ENCODE measurements at places on chromosomes 3 and 15.
A peak's percentile ranks its signal among the peaks of the same experiment; 100 is the strongest.

DNA sequence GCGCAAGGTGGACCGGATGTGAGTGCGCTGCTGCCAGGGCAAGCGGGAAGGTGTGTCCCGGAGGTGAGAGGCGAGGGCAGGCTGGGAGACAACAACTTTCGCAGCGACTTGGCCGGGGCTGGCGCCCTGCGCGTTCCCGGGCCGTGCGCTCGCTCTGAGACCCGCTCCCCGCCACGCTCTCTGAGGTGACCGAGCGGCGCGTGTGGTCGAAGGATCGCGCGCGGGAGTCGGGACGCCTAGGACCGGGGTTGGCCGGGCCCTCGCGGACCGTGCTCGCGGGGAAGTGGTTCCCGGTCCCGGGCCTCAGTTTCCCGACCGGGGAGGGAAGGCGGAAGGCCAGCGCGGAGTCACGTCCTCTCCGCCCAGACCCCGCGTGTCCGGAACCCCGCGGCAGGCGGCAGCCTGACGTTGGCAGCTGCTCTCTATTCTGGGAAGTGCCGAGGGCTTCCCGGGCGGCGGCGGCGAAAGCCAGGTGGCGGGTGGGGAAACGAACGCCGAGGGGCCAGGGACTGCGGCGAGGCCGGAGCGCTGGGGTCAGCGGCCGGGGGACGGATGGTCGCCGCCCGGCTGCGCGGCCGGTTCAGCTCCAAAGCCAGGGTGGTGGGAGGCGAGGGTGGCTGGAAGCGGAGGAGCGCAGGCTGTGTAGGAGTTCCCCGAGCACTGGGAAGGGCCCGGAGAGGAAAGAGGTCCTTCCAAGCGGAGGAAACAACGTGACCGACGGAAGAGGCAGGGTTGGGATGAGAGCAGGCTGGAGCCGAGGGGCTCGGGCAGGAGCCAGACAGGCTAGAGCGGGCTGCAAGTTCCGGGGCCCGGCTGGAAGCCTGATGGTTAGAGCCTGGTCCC lies 1.0 kb upstream of the IGF2BP2 start:
- peak; percentile 71 for DNase-seq

DNA sequence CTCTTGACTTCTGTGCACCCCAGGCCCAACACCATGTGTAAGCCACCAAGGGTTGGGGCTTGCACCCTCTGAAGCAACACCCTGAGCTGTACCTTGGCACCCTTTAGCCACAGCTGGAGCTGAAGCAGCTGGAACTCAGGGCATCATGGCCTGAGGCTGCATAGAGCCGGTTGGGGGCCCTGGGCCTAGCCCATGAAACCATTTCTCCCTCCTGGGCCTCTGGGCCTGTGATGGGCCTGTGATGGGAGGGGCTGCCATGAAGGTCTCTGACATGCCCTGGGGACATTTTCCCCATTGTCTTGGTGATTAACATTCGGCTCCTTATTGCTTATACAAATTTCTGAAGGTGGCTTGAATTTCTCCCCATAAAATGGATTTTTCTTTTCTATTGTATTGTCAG lies 22.4 kb upstream of the ADAMTSL3 start:
- DNase-seq, result no peak

DNA sequence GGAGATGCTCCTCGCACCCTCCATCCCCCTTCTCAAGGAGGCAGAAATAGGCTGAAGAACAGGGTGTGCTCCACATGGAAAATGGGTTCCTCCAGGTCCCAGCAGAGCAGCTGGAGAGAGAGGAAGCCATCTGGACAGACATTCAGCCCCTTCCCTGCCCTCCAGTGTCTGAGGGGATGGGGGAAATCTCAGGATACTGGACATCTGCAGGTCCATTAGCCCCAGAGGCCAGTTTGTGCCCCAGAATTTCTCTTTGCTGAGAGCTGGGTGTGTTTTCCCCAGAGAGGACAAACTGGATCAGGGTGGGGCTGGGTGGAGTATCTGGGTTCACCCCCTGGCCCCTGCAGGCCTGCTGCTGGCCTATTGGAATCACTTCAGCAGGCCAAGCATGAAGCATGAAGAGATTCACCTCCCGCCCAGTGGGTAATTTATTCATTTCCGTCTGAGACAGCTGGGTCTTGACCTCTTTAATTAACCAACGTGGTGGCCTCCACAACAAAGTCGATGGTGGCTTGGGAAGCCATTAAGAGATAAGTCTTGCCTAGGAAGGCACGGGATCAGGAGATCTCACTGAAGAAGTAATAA lies 4.6 kb downstream of the FAM3D start:
- no peak for DNase-seq

GRCh38 chr3:134453631-134454030 lies 32.2 kb downstream of the ANAPC13 start:
- no peak for DNase-seq
